ENCODE measurements at places on chromosomes 2 and 18.

GRCh38 chr18:1528447-1528846, 623.8 kb downstream of the ADCYAP1 start:
- DNase-seq: no peak

DNA sequence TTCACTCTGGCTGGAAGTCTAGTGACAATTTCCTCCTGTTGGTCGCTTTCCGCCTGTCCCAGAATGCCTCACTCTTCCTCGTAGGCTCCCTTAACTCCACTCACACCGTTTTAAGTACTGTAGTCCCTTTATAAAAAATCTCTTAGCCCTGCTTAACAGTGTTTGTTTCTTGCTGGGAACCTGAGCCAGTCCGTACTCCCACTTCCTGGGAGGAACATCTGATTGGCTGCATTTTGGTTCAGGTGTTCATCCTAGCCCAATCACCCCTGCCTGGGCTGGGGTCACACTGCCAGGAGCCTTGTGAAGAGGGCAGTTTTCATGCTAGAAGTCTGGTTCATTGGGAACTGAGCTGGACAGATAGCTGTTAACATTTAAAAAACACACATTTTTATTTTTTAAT, 25.6 kb upstream of the TOGARAM2 start:
- DNase-seq: no peak

GRCh38 chr2:68420254-68420910, 46.7 kb downstream of the FBXO48 start:
- DNase-seq: no peak

DNA sequence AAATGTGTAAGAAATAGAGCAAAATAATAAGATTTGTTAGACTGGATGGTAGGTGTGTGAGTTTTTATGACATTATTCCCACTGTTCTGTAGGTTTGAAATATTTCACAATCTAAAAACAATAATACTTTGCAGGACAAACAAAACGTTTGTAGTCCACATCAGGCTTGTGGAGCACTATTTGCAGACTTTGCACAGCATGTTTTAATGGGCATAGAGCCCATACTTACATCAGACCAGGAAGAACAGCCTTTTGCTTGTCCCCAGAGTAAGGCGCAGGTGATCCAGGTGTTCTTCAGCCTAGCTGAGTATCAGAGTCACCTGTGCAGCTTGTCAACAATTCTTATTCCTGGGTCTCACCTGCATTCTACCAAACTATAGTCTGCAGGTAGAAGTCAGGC, 9.1 kb upstream of the STK39 start:
- no peak for DNase-seq

DNA sequence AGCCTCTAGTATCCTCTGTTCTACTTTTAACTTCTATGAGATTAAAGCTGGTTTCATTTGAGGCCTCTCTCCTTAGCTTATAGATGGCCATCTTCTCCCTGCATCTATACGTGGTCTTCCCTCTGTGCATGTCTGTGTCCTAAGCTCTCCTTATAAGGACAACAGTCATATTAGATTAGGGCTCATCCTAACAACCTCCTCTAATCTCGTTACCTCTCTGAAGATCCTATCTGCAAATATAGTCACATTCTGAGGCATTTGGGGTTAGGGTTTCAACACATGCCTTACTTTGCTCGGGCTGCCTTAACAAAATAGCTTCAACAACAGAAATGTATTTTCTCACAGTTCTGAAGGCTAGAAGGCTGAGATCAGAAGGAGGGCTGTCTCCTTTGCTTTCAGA, 11.6 kb upstream of the APOB start:
- no peak for DNase-seq

- DNase-seq: no peak
Measured at GRCh38 chr2:112321375-112322320, 46.3 kb downstream of the ZC3H6 start.

- DNase-seq: peak; percentile 68
Measured at GRCh38 chr2:107215401-107216350, 329.7 kb upstream of the ST6GAL2 start.

DNA sequence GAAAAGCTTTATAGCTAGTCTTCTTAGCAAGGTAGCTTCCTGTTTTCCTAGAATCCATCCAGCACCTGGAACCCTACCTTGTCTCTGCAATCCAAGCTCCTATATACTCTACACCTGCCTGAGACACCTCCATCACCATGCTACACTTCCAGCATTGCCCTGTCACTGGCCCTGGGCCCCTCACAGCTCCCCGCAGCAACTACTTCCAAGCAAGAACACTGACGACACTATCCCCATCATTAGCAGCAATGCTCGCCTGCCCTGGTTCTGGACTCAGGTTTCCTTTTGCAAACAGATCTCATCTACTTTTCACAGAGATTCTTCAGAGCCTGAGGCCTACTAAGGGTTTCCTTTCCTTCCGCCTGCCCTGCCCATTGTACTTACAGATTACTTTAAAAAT, 121.1 kb downstream of the DTNB start:
- DNase-seq: no peak

DNA sequence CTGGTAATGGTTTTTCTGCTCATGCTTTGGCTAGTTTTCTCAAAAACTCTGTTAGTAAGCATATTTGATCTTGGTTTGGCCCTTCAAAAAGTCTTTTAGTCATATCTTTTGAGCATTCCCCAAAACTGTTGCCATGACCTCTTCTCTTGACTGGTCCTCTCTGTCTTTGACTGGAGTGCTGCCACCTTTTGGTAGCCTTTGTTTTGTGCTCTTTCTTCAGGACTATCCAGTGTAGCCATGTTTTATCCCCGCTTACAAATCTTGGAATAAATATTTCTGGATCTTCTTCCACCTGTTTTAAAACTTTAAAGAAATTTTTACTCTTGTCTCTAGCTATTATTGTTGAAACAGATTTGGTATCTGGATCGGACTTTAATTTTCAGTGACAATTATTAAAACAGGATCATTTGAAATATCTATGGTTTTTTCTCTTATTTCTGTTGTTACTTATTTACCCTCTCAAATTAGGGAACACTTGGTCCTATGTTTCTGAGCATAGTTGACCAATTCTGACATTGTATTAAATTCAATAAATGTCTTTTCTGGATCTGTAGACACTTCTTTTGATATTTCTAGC, 965 bp upstream of the ELOA2 start:
- DNase-seq: no peak

DNA sequence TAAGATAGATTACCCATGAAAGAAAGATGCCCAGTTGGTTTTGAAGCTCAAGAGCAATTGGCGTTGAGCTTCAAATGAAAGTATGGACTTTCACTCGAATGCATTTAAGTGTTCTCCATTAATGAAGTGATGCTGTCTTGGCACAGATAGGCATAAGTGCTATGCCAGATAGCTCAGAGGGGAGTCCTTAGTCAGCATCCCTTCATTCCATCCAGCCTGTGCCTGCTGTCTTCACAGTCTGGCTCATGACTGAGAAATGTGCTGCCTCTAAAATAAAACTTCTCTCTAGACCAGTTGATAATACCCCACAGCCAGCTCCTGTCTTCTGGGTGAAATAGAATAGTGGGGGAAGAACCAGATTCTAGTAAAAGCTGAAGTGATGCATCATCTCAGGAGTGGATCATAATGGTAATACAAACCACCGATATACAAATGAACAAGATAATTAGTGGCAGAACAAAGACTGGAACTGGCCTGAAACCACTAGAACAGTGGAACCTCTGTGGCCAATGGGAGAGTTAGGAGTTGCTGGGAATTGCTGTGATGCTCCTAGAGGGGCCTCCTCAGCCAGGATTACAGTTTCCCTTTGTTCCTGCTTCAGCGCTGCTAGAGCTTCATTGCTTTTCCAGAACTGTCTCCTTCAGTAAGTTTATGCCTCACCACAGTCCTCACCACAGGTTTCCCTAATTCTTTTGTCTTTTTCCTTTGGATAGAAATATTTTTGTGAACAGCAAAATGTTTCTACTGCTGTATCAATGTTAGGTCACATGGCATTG, 359.3 kb downstream of the KIAA1328 start:
- no peak for DNase-seq

GRCh38 chr2:9331704-9332103, 91.6 kb downstream of the ITGB1BP1 start:
- DNase-seq: no peak

DNA sequence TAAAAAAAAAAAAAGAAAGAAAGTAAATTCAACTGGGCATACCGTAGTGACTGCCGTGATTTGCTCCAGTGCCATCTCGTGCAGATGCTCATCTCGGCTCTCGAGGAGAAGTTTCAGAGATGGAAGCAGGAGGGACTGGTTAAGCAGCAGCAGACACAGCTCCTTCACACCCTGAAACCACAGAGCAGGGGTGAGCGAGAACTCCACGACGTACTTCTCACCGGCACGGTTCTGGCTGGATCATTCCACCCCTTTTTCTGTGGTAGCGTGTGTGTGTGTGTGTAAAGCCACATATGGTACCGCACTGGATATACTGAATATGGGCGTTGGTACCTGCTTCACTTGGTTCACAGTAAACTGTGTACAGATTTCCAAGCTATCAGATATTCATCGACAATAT, 382.2 kb downstream of the NBAS start:
- DNase-seq: no peak

DNA sequence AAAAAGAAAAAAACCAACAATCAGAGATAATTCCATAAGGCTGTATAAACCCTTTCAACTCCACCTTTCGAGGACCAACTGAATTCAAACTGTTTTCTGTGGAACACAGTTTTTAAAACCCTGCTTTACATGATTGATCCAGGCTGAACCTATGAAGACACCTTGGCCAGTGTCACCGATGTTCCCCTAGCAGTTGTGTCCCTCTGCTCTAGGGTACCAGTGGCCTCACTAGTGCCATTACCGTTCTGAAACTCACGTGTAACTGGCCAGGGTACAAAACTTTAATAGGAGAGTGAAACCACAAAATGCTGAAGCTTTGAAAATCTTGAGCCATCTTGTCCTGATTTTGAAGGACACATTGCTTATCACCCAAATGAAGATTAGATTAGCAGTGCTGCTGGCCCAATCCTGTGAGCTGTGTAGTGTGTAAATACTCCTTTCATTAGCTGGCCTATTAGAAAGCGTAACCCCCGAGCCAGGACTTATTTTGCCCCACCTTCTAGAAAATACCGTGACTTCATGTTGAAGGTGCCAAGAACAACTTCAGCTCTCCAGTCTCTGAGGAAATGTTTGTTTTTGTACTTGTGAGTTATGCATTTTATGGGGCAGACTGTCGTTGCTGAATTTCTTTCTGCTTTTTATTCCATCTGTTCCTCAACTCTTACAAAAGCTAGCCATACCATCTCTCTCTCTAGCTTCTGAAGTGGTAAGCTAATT, 147.8 kb upstream of the MAP3K20 start:
- DNase-seq: no peak

Measured in Right ventricle myocardium inferior (tissue), 1 donor.